Midbrain (tissue), 1 donor: ENCODE measurements at places on chromosomes 13 and 19.

- peak; percentile 6 for DNase-seq
These were observed 13.2 kb downstream of the SLC46A3 start for GRCh38 chr13:28705461-28706083.

DNA sequence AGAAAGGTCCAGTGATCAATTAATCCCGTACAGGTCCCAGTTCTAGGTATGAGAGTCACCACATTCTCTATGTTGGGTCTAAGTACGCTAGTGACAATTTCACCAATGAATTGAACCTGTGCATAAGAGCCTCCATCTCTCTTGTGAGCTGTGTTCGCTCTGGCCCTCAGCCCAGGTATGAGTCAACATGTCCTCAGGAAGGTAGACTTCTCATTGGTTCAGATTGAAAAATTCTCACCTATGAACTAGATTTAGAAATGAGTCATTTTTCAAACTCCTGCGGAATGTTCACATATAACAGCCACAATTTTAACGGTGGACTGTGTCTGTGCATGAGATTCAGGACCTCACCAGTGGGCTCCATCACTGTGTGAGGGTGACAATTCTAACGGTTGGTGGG is 12.7 kb upstream of the ZNF43 start:
- no peak for DNase-seq

GRCh38 chr19:30153326-30154210 is 211.5 kb downstream of the URI1 start:
- no peak for DNase-seq

- DNase-seq = no peak
These were observed 6.2 kb downstream of the RPS19 start for GRCh38 chr19:41866284-41866683.

DNA sequence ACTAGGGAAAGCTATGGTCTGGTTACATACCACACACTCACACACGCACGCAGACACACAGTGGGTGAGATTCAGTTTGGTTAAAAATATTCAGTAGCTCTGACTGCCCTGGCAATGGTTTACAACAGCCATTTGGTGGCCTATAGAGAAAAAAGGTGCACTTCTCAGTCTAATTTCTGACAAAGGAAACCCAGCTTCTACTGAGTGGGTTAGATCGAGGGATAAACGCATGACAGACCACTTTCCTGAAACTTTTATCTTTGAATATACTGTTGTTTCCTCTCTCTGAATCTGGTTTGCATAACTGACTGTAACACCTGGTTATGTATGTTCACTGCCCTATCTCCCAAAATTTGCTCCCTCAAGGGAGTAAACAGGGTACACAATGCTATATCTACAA is 2.5 kb downstream of the LIG4 start:
- DNase-seq = no peak

- DNase-seq = no peak
These were observed 101.2 kb downstream of the LHFPL6 start for GRCh38 chr13:39501702-39502324.

GRCh38 chr19:34314437-34315313 is 50.3 kb upstream of the GPI start:
- DNase-seq = no peak

- no peak for DNase-seq
These were observed 15.8 kb downstream of the ADPRHL1 start for GRCh38 chr13:113437408-113438010.

- no peak for DNase-seq
These were observed 583 bp downstream of the TECR start for GRCh38 chr19:14530005-14530348.

DNA sequence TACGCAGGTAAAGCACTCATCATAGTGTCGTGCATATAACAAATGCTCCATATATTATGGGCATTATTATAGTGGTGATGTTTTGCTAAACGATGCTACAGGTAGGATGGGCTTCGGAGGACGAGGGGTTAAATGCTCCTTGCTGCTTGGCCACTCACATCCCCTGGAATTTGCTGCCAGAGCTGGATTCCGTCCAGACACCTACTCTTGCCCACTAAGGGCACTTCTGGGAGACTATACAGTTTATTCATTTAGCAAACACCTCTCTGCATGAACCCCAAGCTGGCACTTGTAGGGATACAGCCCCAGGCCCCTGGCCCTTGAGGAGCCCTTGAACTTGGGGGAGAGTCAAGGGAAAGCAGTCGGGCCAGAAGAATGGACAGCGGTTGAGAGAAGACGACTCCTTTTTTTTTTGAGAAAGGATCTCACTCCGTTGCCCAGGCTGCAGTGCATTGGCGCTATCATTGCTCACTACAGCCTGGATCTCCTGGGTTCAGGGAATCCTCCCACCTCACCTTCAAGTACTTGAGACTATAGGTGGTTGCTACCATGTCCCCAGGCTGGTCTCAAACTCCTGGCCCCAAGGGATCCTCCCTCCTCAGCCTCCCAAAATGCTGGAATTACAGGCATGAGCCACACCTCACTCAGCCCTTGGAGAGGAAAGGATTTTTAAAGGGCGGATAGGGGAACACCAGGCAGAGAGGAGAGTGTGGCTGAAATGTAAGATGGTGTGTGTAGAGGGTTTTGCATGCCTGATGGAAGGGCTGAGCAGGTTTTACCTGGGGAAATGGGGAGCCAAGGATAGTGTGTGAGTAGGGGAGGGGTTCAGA is 1.1 kb upstream of the MRPL34 start:
- no peak for DNase-seq

- DNase-seq = peak; percentile 63
These were observed 14.2 kb downstream of the FBXO46 start for GRCh38 chr19:45716359-45717130.

DNA sequence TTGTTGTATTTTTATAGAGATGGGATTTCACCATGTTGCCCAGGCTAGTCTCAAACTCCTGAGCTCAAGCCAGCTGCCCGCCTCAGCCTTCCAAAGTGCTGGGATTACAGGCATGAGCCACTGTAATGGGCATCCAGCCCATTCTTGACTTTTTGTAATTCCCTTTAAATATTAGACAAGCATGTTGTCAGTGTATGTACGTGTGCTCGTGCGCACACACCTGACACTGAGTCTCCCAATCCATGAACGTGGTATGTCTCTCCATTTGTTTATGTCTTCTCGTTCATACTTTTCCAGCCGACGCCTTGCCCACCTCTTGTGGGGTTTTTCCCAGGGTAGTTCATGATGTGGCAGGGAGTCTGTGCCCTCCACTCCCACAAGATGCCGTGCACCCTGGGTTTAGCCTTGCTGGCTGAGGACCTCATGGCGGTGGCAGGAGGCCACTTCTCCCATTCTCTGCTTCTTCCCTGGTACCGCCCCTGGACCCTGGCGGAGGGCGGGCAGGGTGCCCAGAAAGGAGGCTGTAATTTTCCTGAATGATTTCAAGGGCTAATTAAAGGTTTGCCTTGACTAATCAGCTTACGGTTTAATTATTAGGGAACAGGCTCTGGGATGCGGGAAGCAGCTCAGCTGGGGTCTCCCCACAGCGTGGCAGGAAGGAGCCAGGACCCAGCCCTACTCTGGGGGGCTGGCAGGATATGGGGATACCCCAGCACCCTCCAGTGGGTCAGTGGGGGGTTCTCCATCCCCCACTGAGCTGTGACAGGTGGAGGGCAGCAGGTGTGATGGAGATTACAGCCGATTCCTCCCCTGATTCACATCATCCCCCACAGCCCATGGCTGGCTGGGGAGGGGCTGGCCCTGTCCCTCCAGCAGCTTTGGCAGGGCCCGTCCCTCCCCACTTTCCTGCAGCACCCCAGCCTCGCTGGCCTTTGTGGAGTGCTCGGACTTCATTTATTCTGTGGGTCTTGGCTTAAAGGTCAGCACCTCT is 12.9 kb downstream of the PAK4 start:
- peak; percentile 29 for DNase-seq
